ENCODE measurements at places on chromosomes 16 and 17.

GRCh38 chr16:48949636-48950035, 332.0 kb downstream of the CBLN1 start:
- DNase-seq = no peak

DNA sequence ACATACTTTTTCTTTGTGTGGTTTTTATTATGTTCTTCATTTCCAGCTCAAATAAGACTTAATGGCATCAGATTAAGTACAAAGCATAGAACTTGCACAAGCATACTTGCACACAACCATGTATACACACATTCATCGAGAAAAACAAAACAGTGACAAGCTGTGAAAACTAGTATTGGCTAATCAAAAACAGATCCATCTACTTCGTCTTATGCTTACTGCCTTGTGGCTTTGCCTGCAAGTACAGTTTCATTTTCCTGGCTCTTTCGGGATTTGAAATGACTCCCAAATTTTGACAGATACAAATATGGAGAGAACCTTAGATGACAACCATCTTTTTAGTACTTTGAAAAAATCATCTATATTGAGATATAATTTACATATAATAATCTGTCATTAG, 338.3 kb downstream of the BCAS3 start:
- no peak for DNase-seq

GRCh38 chr16:4290236-4290830, 17.5 kb upstream of the TFAP4 start:
- no peak for DNase-seq

DNA sequence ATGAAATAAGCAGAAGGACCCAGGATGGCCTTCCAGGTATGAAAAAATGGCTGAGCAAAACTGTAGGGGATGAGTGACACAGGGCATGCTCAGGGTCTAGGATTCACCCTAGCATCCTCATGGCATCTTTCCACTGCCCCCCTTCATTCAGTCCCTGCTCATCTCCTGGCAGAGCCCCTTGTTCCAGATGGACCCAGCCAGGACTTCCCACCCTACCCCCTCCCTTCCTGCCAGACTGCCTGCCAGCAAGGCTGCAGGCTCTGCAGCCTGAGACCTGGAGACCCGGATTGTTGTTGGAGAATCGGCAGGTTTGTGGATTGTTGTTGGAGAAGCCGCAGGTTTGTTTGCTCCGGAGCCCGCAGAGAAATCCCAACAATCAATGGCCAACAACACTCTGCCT, 6.6 kb downstream of the SEZ6 start:
- DNase-seq = no peak

DNA sequence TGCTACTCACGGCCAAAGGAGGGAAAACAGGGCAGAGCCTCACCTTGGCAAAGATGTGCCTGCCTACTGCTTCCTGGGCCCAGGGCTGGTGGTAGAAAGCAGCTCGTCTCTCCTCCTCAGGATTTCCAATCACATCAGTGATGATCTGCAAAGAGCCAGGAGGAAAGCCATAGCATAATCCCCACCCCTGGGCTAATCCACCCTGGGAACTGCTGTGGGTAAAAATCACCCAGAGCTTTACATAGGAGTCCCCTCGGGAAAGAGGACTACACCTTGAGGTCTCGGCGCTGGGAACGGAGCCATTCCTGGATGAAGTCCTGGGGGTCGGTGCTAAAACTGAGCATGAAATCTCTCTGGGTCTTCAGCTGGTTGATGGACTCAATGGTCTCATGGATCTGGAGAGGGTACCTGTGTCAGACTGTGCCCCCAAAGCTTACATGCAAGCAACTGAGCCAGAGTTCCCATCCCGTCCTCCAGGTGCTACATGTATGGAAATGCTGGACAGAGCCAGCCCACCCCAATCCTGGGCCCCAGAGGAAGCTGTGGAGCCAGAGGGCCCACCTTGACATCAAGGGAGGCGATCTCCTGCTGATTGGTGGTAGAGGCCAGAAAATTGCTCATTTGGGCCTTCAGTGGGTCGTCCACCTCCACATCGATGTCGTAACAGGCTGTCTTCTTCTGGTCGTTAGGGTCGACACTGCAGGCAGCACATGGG, 5.7 kb upstream of the FTSJ3 start:
- DNase-seq = no peak

DNA sequence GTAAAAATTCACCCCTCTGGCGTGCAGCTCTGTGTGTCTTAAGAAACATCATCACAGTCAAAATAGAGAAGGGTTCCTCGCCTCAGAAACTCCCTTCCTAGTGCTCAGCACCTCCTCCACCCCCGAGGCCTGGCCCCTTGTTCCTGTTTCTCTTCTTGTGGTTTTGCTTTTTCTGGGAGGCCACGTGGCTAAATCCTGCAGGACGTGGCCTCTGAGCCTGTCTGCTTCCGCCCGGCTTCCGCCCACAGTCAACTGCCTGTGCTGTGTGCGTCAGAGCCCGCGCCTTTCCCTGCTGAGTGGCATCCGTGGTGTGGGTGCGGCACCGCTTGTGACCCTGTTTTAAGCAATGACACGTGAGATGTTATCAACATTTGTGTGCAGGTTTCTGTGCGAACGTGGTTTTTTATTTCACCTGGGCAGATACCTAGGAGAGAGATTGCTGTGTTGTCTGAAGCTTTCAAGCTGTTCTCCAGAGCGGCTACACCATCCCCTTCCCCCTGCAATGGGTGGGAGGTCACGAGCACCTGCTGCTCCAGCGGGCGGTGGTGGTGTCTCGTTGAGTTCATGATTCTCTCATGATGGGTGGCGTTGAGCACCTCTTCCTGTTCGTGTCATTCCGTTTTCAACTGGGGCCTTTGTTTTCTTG, 21.7 kb downstream of the ACSF3 start:
- peak; percentile 86 for DNase-seq

Measured in stimulated activated CD4-positive, alpha-beta T cell treated with anti-CD3 and anti-CD28 coated beads, Interleukin-4, amount 100 ng/mL, for 4 hours (primary cell).